ENCODE measurements at places on chromosomes 1 and 21.

GRCh38 chr1:214215583-214215982, 65.4 kb upstream of the SMYD2 start:
- DNase-seq = no peak

- no peak for DNase-seq
These were observed 103.0 kb upstream of the VAV3 start for GRCh38 chr1:108067884-108068540.

DNA sequence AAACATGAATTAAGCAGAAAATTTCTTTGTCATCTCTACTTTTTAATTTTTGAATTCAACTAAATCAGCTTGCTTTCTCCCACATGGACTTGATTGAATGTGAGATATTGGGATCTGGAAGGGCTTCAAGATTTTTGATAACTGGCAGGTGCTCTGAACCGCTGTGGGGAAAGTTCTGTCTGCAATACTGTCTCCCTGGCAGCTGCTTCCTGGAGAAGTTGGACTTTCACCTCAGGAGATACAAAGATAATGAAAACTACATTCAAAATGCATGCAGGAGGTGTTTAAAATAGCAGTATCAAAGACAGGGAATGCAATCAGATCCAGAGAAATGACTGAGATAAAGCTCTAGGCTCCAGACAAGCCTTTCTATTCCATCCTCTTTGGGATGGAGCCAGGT, 338.3 kb downstream of the NEGR1 start:
- no peak for DNase-seq

GRCh38 chr1:168320800-168321450, 40.2 kb downstream of the TBX19 start:
- no peak for DNase-seq

GRCh38 chr1:31888291-31888690, 49.9 kb downstream of the PTP4A2 start:
- DNase-seq = no peak

GRCh38 chr1:85297855-85298629, 21.6 kb upstream of the BCL10 start:
- peak; percentile 56 for DNase-seq

DNA sequence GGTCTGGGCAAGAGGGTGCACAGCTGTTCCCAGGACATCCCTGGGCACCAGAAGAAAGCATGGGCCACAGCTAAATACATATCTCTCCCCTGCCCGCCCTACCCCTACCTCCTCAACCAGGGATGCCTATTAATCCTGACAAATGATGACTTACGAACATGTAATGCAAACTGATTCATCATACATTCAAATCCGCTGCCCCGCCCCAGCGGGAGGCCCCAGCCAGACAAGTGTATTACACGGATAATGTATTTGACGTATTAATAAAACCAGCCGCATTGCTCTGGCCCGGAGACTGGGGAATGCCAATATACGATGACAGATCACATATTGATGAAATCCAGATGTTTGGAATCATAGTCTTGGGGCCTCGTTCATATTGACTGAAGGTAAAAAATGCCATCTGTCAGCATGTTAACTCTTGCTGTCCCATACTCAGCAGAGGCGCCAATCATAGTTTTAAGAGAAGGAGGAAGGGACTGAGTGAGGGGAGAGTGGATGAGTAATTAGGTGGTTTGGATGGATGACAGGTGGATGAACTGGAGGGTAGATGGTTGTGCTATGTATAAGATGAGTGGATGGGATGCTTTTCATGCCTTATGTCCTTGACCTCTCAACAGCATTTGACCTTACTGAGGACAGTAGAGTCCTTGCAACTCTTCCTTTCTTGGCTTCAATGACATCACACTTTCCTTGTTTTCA, 68.2 kb downstream of the TMEM53 start:
- no peak for DNase-seq

- no peak for DNase-seq
These were observed 703 bp downstream of the PUM1 start for GRCh38 chr1:31064718-31065309.

- DNase-seq = no peak
These were observed 126.6 kb downstream of the ACTL8 start for GRCh38 chr1:17881761-17882160.

- peak; percentile 45 for DNase-seq
These were observed 2.7 kb downstream of the GRHL3 start for GRCh38 chr1:24321697-24322469.

GRCh38 chr1:246261639-246262038, 245.4 kb downstream of the SMYD3 start:
- DNase-seq = no peak

DNA sequence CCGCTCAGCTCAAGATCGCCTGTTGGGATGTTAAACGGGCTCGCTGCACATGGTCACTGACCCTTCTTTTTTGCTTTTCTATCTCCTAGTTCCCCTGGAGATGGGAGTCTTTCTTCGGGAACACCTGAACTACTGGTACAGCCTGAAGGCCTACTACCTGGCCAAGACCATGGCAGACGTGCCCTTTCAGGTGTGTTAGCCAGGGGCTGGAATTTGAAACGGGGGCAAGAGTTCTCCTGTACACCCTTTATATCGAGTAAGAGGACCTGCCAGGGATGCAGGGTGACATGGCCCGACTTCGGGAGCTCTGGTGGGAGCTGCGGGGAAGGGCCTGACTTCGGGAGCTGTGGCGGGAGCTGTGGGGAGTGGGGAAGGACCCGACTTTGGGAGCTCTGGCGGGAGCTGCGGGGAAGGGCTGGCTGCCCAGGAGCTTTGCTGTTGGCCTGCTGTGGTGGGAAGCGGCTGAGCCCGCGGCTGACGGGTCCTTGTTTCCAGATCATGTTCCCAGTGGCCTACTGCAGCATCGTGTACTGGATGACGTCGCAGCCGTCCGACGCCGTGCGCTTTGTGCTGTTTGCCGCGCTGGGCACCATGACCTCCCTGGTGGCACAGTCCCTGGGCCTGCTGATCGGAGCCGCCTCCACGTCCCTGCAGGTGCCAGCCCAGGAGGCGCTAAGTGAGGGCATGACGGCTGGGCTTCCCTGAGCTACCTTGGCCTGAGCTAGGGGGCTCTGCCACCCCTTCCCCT, 24.0 kb downstream of the TFF3 start:
- DNase-seq = no peak

- DNase-seq = no peak
These were observed 57.2 kb downstream of the ADARB1 start for GRCh38 chr21:45131537-45131999.

GRCh38 chr1:243595527-243596210, 254.4 kb downstream of the AKT3 start:
- DNase-seq = no peak

GRCh38 chr1:180501865-180502360, 464 bp downstream of the ACBD6 start:
- DNase-seq = no peak

- no peak for DNase-seq
These were observed 7.5 kb downstream of the PTPRU start for GRCh38 chr1:29243871-29244200.

GRCh38 chr1:214360116-214360515, 79.2 kb downstream of the SMYD2 start:
- DNase-seq = no peak

GRCh38 chr1:56788588-56788987, 30.6 kb downstream of the FYB2 start:
- no peak for DNase-seq

- DNase-seq = no peak
These were observed 28.0 kb downstream of the ARHGAP29 start for GRCh38 chr1:94209425-94209824.

DNA sequence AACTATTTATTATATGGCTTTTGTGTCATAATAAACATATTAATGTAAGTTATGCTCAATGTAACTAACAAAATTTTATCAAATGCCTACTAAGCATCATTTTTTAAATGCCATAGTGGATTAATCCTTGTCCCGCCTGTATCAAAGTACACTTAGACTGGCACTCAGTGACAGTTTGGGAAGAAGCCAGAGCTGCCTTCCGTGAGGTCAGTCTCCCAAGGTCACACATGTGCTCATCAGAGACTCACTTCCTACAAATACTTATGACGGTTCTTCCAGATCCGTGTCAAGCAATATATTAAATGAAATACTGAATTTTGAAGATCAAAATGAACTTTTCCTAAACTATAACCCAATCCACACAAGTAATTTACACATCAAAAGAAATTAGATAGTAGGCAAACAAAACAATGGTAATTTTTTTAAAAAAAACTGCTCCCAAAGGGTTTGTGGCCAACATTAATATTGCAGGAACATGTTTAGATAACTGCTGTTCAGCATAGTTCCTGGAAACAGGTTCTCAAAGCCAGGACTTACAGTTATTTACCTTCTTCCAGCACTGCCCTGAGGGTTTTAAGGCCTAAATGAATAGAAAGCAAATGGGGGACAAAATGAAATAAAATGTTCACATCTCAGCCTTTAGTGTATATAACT, 27.2 kb downstream of the WLS start:
- no peak for DNase-seq

GRCh38 chr1:51372561-51372960, 42.2 kb upstream of the TTC39A start:
- no peak for DNase-seq

- peak; percentile 69 for DNase-seq
These were observed 12.3 kb downstream of the CLCNKB start for GRCh38 chr1:16055613-16056520.

DNA sequence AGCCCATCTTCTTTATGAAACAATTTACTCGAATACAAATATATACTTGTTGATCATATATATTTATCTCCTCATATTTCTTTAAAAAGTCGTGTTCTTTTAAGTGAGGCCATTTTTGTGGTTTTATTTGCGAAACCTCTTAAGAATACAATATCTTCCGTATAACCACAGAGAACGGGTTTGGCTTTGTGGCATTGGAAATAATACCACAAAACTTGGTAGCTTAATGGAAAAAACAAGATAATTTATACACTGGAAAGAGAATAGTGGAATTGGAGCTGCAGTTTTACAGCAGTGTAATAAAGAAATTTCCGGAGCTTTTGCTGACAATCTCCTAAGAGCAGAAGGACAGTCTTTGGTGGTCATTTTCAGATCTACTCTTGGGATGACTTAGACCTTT, 29.4 kb downstream of the PTGFR start:
- DNase-seq = no peak

- DNase-seq = no peak
These were observed 1503.0 kb downstream of the KCNT2 start for GRCh38 chr1:195105281-195105680.

GRCh38 chr21:38438462-38438893, 59.8 kb downstream of the ERG start:
- DNase-seq = no peak

DNA sequence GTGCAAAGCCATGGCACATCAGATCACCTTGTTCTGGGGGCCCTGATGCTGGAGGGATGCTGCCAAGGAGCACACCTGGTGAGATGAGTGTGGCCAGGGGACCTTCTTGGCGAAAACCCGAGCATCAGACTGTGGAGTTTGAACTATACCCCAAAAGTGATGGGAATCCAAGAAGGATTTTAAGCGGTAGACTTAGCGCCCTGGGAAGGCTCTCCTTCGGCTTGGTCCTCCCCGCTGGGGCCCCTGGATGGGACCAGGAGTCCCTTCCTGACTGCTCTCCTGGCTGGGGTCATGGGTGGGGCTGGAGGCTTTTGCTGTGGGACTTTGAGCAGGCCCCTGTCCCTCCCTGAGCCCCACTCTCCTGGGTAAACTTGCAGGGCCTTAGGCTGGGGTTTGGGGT, 10.5 kb downstream of the ZNF362 start:
- DNase-seq = no peak

GRCh38 chr1:24695202-24695974, 49.9 kb upstream of the CLIC4 start:
- DNase-seq = no peak

- no peak for DNase-seq
These were observed 54.6 kb downstream of the TOMM20 start for GRCh38 chr1:235073968-235074522.

GRCh38 chr1:70486676-70487458, 75.8 kb downstream of the CTH start:
- DNase-seq = no peak

DNA sequence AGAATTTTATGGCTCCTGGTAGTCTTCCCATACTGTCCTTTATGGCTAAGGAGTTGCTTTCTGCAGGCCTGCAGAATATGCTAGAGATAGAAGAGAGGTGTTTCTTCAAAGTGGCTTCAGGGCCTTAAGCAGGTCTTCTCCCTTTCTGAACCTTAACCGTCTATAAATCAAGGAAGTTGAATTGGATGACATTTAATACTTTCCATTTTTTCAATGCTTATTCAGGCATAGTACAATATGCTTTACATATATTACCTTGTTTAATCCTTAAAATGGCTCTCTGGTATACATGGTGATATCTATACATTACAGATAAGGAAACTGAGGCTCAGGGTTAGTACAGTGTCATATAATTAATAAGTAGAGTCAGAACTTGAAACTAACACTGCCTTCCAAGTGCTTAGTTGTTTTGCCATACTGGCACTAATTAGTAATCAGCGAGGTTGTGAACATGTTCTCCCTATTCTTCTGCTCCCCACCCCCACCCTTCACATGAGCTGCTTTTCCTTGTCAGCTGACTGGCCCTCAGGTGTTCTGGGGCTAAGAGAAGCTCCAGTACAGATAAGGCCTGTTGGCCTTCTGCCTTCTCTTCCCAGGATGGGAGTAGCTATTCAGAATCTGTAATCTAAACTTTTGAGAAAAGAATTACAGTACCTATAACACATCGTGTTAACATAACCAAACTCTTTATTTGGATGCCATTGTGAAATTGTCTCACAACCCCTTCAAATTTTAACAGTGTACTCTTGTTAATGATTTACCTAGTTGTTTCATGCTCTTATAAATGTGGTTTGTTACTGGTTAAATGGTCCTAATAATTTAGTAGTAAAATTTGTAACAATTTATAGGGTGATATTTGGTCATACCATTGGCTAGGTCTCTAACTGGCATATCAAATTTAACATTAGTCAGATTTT, 13.6 kb downstream of the NFYC start:
- DNase-seq = no peak

GRCh38 chr1:172818841-172819527, 160.1 kb downstream of the FASLG start:
- peak; percentile 23 for DNase-seq

DNA sequence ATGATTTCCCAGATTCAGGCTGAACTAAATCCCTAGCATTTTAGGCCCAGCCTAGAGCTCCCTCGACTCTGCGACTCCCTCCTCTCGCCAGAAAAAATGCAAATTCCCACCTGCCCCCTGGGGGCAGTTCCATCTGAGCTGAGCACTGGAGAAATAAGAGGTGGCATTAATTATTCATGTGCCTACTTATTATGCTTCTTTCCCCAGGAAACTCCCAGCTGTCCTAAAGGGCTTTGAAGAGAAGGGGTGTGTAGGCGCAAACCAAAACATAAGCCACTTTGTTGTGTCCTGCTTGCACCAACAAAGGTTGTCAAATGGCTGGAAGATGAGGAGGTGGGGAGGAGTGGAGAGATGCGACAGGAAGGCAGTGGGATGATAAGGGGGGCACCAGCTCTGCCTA, 41.4 kb upstream of the GOLT1A start:
- no peak for DNase-seq

GRCh38 chr1:44346184-44346583, 8.9 kb downstream of the ERI3 start:
- DNase-seq = no peak

DNA sequence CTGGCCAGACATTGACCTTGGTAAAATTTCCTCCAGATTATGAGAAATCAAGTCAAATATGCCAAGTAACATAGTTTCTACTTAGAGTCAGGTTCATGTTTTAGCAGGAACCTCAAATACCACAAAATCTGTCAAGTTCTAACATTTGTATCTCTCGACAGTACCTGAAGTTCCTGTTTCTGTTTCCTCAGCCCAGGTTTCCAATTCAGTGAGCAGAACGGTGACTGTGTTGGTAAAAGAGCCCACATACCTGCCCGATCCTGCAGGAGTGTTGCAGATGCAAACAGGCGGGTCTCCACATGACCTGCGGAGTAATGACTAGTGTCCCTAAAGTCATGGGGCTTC, 57.9 kb upstream of the LGALS8 start:
- no peak for DNase-seq

GRCh38 chr1:67732750-67733151, 47.8 kb downstream of the GADD45A start:
- no peak for DNase-seq

All from activated CD4-positive, alpha-beta T cell treated with anti-CD3 and anti-CD28 coated beads, Interleukin-2, amount 50 U/mL, for 4 hours (primary cell).